Adipocyte (in vitro differentiated cells): ENCODE measurements at places on chromosomes 13 and 19.

- peak; percentile 76 for DNase-seq
Measured at GRCh38 chr13:114339857-114340534, 25.7 kb downstream of the CHAMP1 start.

- no peak for DNase-seq
Measured at GRCh38 chr13:43731296-43731695, 55.5 kb downstream of the ENOX1 start.

- DNase-seq: no peak
Measured at GRCh38 chr13:110571896-110572777, 10.6 kb upstream of the RAB20 start.

- no peak for DNase-seq
Measured at GRCh38 chr19:4557144-4557970, 2.1 kb downstream of the SEMA6B start.

DNA sequence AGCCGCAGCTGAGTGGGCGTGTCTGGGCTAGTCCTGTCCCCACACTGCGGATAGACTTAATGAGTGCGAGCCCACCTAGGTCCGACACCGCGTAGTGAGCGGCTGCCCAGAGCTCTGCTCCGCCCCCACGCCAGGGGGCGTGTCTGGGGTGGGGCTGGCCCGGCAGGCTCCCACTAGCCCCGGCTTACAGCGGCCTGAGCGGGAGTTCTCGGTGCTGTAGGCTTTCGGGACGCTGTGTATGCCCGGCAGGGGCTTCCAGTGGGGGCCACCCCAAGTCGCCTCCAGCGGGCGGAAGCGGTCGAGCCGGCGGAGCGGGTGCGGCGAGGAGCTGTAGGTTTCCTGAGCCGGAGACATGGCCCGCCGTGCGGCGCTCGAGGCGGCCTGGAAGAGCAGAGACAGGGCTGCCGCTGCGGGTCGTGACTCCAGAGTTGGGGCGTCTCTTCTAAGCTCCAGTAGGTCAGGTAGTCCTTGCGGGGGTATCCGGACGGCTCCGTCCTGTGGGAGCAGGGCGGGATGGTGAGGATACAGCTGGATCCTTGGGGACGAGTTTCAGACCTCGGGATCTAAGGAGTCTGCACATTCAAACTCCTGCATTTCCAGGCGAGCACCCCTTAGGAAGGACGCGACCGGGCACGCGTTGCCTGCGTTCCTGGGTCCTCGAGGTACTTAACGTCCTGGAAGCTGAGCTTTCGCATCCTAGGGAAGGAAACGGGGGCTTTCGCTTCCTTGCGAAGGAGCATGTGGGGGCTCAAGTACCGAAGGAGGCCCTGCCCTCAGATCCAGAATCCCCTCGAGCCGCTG lies 1.2 kb downstream of the CGB7 start:
- peak; percentile 78 for DNase-seq

GRCh38 chr19:12379732-12380443 lies 14.4 kb upstream of the ZNF442 start:
- DNase-seq: no peak

- no peak for DNase-seq
Measured at GRCh38 chr13:93254775-93255174, 28.2 kb downstream of the GPC6 start.

GRCh38 chr13:64206430-64207225 lies 2791.0 kb upstream of the PCDH20 start:
- DNase-seq: no peak

DNA sequence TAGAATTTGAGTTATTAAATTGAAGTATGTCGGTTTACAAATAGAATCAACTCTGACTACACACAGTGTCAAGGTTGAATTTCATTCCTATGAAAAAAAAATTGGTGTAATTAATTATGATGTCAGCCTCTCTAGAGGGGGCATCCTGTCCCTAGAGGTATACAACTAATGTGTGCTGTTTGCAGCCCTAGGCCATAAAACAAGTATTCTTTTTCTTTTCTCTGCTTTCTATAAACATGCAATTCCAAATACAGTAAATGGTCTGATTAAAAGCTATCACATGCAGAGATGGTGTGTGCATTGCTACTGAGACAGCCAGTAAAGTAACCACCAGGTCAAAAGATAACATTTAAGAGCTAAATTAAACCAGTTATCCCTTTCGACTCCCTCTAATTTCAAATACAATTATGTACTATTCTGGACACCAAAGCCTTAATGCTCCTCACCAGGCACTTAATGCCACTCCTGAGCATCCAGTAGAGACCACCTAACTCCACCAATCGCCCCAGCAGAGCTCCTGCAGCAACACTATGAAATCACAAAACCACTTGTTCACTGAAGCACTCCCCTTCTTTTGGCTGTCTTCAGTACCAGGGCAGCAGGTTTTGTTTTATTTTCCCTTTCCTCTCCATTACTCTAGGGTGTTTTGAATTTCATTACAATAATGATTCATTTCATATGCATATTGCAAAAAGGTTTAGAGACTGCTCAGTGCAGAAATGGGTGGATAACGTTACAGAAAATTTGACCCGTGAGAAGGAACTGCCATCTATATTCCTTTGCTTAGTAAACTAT lies 426.9 kb downstream of the PCDH9 start:
- no peak for DNase-seq

DNA sequence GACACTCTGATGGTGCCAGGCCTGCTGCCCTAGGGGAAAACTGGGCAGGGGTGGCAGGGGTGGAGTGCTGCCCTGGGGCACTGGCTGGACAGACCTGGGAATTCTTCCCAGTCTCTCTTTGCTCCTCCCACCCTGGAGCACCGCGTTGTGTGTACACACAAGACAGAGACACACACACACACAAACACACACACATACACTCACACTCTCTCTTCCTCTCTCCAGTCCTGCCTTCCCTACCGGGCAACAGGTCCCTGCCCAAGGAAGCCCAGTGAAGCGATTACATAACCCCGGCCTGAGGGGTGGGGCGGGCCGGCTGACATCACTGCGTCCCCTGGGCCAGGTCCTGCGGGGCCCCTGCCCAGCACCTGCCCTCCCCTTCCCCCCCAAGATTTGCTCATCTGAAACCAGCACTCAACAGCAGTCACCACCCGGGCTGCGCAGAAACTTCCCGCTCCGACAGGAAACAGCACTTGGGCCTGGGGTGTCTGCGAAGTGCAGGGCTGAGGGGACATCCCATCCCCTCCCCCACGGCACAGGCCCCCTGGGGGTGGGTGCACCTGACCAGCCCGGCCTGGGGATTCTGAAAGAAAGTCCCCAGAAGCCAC lies 1.2 kb downstream of the MKNK2 start:
- DNase-seq: peak; percentile 72

- DNase-seq: no peak
Measured at GRCh38 chr19:19823916-19824315, 2.4 kb upstream of the ZNF506 start.

- no peak for DNase-seq
Measured at GRCh38 chr19:8088752-8089663, 36.4 kb downstream of the CCL25 start.
